Kidney (tissue), 22 donors: ENCODE measurements at places on chromosomes 16 and 17. TPM values are rescaled to one million over a fixed set of nuclear protein-coding genes. Genes with fewer than 3 reads are reported as not detected.

DNA sequence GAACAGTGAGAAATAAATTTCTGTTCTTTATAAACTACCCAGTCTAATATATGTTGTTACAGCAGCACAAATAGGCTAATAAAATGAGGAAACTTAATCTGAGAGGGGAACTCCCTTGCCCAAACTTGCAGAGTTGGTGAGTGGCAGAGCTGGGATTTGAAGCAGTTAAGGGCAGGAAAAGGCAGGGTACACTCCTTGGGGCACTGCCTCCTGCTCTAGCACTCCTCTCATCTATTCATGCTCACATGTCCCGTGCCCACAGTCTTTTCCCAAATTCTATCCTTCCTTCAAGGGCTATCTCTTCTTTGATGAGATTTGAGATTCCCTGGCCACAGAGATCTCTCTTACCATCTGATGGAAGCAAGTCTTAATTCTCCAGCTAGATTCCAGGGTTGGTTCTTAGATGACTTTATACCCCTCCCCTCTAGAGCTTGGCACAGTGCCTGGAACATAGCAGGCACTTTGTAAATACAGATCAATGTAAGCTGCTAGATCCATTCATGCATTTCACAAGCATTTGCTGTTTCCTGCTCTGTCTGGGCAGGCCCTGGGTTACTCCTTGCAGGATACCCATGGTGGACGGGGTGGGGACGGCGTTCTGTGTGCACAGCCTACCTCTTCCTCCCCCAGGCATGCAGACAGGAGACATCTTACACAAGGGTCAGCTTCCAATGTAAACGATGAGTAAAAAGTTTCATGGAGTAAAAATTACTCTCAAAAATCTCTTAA is 39.2 kb upstream of the ABCC12 start:
- DNase-seq = no peak

DNA sequence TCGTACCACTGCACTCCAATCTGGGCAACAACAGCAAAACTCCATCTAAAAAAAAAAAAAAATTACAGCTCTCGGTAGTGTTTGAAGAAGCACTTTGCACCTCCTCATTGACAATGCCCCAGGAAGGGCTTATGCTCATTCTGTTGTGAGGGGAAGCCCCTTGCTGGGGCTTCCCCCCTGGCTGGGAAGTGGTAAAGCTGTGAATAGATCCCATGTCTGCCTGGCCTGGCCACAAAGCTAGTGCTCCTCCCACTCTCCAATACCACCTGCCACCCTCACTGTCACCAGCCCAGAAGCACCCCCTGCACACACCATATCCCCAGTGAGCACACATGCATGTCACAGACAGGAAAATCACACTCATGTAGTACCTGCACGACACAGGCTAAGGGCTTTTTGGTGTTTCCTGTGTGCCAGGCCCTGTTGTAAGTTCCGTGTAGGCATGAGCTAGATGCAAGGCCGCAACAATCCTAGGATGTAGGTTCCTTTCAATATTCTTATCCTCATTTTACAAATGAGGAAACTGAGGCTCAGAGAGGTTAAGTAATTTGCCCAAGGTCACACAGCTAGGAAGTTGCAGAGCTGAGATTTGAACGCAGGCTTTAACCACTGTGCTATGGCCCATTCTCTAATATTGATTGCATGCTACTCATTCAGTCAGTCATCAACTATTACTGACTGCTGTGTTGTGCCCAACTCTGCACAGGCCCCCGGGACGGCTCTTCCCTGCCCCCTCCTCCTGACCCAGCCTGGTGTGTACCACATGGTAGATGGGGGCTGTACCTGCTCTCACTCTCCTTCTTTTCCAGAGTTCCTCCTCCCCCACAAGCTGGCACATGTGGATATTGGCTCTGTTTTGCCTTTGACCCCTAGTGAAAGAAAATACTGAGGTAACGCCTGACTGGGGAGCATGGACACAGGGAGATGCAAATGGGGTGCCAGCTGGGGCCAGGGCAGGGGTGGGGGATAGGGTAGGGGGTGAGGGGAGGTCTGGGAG is 11.9 kb upstream of the COL1A1 start:
- DNase-seq = peak; percentile 56

DNA sequence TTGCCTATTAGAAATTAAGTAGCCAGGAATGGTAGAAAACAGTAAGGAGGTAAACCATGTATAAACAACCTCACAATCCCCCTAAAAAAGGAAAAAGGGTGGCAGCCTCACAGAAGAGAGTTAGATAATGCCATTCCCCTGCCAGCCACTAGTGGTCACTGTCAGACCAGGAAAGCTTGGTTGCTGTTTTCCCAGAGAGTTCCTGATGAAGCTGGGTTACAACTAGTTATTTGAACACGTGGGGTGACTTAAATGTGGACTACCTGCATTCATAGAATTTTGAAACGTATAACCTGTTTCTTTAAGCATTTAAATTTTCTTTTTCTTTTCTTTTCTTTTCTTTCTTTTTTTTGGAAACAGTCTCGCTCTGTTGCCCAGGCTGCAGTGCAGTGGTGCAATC is 5.8 kb downstream of the GPRC5C start:
- DNase-seq = no peak

DNA sequence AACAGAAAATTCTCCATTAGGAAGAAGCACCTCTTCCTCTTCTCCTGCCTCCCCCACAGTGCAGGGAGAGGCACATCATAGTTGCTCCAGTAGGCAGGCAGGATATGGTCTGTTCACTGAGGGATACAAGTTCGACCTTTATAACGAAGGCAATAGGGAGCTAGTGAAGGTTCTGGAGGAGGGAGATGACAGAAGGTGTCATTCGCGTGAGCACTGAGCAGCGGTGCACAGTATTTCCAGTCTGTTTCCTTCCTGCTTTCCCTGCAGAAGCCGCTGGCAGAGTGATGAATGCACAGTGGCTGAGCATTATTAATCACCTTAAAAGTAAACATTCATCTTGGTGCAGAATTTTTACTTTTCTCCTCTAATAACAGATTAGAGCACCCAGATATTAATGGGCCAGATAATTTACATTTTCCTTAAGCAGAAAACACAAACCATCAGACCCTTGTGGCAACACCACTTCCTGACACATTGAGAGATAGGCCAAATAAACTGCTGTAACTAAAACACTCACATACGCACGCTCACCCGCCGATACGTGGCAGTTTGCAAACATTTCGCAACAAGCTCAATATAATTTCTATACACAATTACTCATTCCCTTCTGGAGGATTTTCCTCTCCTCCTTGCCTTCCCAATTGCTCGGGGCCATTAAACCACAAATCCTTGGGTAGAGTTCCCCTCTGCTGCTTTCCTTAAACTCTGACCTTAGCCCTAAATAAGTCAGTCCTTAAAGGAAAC is 69.5 kb downstream of the AIPL1 start:
- DNase-seq = no peak

DNA sequence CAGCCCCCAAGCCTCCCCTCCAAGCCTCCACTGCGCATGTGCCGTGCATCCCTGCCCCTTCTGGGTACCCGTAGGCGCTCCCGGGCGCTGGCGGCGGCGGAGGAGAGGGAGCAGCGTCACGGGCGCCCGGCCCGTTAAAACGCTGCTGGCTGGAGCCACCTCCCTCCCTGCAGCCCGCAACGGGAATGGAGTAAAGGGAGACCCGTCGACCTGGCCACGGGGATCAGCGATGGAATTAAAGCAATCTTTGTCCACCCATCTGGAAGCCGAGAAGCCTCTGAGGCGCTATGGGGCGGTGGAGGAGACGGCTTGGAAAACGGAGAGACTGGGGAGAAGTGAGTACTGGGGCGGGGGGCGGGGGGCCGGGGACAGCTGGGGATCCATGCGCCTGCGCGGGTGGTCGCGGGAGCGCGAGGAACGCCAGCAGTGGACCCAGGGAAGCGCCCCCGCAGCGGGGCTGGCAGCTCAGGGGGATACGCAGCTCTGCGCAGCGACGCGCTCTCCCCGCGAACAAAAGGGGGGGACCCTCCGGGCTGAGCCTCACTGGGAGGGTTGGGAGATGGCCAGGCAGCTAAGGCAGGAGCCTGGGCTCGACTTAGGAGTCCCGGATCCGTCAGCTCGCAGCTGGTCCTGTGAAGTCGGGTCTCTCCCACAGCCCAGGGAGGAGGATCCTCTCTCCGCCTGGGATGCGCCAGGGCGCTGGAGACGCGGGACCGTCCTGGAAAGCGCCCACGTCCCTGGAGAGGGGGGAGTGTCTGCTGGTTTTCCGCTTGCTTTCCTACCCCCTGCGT is at the start of gene BMERB1:
Gene BMERB1 (plus strand): TSS at position 164 of the 791 bp plus-strand sequence. CDS start 66 bp downstream, at position 230.
- peak; percentile 84 for DNase-seq

DNA sequence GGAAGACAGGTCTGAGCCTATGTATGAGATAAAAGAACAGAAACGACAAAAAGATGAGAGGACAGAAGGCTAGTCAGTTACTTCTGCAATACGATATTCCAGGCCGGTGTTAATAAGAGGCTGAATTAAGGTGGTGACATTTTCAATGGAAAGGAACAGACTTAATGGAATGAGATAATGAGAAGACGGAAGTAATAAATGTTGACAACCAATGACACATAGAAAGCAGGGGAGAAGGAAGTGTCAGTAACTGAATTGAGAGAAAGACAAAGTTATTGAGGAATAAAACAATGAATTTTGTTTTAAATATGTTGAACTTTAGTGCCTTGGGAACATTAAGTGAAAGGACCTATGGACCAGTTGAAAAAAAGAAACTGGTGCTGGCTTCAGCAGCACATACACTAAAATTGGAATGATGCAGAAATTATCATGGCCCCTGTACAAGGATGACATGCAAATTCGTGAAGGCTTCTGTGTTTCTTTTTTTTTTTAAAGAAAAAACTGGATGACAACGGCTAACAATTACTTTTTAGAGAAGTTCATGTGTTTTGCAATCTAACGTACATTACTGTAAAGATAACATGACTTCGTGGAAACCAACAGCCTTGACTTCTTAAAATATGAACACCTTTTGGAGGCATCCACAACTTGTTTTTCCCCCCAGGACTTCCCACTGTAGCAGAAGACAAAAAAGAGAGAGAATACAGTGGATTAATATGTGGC is 18.5 kb upstream of the CPD start:
- no peak for DNase-seq

GRCh38 chr17:76178124-76178523 is 37.1 kb upstream of the FOXJ1 start:
- no peak for DNase-seq

DNA sequence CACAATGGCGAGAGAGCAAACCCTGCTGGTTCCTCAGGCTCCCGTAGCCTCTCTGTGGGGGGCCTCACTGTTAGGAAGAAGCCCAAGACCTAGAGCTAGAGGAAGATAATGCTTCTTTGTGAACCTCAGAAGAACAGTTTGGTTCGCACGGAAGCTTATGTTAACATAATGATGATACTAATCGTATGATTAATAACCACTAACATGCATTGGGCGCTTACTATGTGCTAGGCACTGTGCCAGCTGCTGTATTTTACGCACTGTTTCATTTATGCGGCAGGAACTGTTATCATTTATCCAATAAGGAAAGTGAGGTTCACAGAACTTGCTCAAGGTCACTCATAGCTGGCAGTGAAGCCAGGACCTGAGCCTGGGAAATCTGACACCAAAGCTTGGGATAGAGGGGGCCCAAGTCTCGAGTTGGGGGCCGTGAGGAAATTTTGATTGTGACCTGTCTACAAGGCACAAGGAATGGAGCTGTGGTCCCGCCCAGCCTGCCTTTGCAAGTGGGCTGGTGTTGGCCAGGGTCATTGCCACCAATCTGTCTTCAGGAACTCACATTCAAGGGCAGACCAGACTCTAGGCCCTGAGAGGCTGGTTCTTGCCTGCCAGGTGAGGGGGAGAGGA is 6.8 kb downstream of the PRCD start:
- no peak for DNase-seq

DNA sequence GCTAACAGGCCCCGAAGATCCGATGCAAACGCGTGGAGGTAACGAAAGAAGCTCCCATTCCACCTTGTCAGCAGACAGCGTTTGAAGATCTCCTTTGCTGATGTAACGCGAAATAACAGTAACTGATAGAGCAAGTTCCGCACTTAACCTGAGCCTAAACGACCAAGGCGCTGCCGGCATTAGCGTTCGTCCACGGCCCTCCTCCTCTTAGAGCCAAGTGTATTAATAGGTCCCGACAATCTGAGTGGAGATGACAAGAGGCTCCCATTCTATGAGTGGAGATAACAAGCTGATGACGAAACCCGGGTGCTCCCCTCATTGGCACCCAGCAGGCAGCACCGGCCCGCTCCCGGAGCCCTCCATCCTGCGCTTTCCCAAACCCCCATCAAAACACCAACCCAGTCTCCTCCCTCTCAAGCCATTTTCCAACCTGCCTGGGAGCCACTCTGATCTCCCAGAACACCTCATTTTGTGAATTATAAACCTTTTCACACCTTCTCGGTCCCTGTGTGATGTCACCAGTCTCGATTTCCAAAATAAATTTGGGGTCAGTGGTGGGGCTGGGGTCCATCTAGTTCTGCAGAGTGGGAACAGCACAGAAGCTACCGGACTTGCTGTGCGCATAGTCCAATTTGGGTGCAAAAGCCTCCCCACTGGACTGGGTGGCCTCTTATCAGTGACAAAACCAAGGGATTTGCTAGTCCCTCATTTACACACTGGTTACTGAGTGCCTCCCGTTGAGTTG is 35.4 kb upstream of the ARL4D start:
- no peak for DNase-seq

GRCh38 chr16:11092788-11093571 is 148.6 kb downstream of the CLEC16A start:
- DNase-seq = no peak

DNA sequence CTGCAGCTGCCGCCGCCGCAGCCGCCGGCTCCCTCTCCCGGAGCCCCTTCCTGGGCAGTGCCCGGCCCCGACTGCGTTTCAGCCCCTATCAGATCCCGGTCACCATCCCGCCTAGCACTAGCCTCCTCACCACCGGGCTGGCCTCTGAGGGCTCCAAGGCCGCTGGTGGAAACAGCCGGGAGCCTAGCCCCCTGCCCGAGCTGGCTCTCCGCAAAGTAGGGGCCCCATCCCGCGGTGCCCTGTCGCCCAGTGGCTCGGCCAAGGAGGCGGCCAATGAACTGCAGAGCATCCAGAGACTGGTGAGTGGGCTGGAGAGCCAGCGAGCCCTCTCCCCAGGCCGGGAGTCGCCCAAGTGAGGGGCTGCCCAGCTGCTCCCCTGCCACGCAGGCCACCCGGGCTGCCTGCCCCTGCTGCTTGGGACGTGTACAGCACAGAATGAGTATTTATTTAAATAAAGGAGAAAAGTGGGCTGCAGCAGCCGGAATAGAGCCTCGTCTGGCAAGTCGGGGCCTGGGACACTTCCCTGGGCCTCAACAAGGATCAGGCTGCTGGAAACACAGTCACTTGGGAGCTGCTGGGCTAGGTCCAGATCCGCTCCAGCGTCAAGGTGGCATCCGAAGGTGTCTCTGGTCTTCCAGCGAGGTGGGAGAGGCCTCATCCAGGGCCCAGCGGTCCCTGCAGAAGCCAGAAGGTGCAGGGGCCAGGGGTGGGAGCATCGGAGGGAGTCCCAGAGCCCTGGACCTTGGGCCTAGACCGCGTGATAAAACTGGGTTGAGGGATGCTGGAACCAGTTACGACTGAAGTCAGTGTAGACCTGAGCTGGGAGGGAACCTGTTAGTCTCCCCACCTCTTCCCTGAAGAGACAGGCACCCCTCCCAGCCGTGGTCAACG is 8.8 kb downstream of the TBX2 start:
- no peak for DNase-seq

DNA sequence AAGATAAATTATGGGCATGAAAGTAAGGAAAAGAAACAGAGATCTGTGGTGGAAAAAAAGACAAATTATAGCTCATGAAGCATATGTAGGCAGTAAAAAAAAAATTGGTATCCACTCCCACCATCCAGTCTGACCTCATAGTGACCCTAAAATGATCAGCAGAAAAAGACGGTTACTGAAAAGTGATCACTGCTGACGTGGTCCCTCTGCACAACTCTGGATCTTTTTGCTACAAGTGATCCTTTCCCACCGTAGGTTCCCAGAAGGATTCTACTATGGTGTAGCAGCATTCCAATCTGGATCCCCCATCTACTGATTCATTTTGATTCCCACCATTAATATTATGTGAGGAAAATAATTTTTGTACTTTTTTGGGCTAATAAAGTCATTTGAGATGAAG is 10.9 kb upstream of the CHST6 start:
- DNase-seq = no peak

SLC47A2 gene
- 46.3 TPM for total RNA-seq
